NCI-H187 (cell line): ENCODE measurements at places on chromosomes 5 and 9.

DNA sequence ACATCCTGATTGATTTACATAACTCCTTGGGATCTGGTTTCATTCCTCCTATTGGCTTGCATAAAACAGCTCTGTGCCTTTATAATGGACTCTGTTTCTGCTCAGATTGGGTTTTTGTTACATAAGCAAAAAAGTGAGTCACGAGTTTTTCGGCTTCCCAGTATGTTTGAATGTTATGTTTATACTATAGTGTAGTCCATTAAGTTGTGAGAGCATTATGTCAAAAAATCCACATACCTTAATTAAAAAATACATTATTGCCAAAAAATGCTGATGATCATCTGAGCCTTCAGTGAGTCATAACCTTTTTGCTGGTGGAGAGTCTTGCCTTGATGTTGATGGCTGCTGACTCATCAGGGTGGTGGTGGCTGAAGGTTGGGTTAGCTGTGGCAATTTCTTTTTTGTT is 144.6 kb downstream of the CCDC171 start:
- no peak for DNase-seq

DNA sequence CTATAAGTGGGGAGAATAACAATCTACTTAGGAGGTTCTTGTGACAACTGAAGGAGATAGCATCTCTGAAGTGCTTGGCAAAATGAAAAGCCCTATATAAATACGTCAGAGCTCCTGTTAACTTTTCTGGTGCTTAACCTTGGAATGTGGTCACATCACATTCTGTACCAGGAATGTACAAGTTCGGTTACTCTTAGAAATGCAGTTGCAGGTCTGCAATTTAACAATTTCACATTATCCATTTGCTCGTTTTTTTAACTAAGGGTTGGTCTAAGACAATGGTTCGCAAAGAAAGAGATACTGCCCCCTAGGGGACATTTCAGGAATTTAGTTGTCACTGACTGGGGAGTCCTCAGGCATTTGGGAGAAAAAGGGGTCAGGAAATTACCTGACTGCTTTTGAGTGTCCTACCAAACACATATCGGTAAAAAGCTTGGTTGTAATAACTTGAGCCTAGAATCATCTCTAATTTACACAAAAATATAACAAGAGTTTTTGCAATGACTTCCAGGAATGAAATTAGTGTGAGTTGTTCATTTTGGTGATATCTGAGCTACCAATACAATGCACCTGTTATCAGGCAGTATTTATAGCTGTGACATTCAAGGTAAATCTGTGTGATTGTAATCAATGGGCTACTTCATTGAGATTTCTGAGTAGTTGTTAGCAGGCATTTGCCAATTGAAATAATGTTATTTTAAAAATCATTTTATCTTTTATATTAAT is 5.4 kb upstream of the HBEGF start:
- DNase-seq: peak; percentile 24

- no peak for DNase-seq
Measured at GRCh38 chr5:174877987-174878386, 153.6 kb downstream of the MSX2 start.

DNA sequence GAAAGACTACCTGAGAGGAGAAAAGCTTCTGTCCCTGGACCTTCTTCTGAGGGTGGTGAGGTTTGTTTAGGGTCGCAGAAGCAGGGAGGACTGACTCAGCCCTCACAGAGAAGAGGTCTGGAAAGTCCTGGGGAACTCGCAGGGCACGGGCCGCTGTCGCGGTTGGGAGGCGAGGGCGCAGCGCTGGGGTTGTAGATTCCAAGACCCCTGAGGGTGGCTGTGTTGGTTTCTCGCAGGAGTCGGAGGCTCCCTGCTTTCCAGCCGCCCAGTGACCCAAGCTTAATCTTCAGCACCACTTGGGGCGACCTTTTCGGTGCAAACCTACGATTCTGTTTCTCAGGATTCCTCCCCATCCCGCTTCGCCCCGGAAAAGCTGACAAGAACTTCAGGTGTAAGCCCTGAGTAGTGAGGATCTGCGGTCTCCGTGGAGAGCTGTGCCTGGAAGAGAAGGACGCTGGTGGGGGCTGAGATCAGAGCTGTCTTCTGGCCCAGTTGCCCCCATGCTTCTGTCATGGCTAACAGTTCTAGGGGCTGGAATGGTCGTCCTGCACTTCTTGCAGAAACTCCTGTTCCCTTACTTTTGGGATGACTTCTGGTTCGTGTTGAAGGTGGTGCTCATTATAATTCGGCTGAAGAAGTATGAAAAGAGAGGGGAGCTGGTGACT is 482 bp downstream of the SLC27A6 start:
- DNase-seq: no peak

- DNase-seq: no peak
Measured at GRCh38 chr5:3657364-3658022, 61.9 kb downstream of the IRX1 start.

DNA sequence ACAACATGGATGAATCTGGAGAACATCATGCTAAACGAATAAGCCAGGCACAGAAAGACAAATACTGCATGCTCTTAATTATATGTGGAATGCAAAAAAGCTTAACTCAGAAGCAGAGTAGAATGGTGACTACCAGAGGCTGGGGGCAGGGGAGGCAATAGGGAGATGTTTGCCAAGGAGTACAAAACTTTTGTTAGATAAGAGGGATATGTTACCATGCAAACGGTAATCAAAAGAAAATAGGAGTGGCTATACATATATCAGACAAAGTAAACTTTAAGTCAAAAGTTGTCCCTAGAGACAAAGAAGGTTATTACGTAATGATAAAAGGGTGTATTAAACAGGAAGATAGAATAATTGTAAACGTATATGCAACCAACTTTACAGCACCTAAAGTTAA is 17.8 kb upstream of the BTNL3 start:
- DNase-seq: no peak

DNA sequence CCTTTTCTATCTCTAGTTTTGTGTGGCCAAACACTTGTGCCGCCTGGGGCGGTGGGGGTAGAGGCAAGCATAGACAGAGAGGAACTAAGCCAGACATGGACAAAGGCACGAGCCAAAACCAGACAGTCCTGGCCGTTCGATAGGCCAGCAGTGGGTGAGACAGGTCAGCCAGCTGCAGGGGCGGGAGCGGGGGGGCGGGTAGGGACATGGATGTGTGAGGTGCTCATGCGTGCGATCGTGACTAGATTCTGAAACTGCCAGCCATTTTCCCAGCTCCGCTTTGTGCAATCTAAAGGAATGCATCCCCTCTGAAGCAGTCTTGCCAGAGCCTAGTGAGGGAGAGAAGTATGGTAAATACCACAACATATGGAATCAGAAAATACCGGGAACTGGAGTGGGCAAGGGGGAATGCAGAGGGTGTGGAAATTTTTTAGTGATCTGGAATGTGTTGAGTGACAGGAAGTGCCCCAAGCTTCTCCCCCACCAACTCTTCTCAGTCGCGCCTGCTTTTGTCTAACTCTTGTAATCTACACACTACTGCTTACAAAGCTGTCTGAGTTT is 111.9 kb downstream of the NR6A1 start:
- no peak for DNase-seq

DNA sequence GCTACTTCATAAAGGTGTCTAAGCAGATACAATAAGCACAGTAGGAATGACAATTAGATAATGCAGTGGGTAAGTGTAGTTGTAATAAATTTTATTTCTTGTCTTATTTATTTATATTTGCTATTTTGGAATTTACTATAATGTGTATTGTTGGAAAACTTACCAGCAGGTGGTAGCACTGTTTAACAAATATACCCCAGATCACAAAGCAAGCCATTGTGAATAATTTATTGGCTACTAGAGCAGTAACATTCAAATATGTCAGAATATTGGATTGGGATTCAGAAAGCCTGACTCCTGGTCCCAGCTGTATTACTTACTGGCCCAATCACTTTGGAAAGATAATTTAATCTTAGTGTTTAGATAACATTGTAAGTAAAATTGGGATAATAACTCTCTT is 78.0 kb downstream of the ISOC1 start:
- DNase-seq: no peak

DNA sequence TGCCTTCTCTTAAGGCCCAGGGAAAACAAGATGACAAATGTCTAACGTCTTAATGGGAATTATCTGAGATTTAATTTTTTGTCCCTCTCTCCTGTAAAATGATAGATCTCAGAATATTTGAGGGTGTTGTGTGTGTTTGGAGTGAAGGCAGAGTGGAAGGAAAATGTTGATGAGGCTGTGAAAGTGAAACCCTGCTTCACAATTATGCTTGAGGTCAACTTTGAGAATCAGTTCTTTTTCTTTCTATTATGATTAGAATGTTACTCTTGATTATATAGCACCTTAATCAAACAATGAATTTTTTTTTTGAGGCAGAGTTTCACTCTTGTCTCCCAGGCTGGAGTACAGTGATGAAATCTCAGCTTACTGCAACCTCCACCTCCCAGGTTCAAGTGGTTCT is 5.5 kb upstream of the LOX start:
- DNase-seq: no peak

GRCh38 chr9:81684635-81685034 is 4.7 kb downstream of the TLE1 start:
- no peak for DNase-seq

DNA sequence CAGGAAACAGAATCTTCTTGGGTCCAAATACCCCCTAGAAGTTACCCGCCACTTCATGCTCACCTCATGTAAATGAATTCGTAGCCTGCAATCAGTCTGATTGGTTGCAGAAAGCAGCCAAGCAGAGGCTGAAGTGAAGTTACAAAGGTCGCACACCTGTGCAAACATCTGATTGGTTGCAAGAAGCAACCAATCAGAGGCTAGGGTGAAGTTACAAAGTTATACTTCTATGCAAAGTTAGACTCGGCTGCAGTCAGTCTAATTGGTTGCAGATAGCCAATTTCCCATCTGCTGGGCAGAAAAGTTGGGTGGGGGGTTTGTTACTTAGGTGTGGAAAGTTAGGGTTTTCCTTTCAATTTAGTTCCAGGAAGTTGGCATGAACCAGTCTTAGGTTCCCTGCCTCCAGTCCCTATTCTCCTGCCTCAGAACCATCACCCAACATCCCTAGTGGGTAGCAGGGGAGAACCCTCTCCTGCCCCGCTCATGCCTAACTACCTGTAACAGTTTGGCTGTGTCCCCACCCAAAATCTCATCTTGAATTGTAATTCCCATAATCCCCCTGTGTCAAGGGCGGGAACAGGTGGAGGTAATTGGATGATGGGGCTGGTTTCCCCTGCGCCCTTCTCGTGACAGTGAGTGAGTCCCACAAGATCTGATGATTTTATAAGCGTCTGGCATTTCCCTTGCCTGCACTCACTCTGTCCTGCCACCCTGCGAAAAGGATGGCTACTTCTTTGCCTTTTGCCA is 1.2 kb upstream of the RUSC2 start:
- no peak for DNase-seq

DNA sequence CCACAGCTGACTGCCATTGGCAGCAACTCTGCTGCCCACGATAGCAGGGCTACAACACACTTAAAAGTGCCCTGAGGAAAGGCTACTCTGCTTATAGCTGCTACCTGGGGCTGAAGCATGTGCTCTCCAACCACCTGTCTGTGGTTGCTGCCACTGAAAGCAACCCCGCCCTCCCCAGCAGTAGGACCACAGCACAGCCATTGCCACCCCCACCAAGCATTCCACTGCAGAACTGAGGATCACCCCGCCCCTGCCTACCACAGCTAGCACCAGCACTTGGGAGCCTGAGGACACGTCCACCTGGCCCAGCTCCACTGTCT is 85.8 kb downstream of the LPAR1 start:
- DNase-seq: no peak

DNA sequence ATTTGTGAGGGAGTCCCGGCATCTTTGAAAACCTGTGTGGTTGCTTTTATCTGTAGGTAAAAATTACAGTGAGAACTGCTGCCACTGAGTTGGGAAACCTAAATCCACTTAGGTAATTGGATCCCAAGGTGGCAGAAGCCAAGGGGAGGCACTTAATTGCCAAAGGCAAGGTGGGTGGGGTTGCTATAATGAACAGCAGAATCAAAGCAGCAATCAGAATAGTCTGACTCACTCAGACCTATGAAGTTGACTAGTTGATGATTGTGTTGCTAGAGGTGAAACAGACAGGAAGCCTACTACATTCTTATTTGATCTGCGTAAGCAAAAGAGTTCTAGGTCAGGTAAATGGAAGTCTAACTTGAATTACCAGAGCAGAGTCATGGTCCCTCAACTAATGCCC is 17.3 kb upstream of the BICD2 start:
- no peak for DNase-seq

DNA sequence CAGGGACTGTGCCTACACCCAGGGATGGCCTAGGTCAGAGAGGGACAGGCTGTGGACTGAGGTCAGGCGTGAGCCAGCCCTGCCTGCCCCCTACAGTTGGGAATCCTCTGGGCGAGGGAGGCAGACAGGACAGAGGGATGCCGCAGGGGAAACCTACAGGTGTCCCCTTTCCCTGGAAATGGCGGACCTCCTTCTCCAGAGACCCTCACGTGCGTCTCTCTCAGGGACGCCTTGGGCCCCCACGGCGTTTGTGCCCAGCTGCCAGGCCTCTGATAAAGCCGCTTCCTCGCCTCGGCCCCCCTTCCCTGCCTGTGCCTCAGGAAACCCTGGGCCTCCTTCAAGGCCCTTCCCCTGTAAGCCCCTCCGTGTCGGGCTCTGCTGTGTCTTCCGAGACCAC is 129.3 kb downstream of the RXRA start:
- DNase-seq: no peak

DNA sequence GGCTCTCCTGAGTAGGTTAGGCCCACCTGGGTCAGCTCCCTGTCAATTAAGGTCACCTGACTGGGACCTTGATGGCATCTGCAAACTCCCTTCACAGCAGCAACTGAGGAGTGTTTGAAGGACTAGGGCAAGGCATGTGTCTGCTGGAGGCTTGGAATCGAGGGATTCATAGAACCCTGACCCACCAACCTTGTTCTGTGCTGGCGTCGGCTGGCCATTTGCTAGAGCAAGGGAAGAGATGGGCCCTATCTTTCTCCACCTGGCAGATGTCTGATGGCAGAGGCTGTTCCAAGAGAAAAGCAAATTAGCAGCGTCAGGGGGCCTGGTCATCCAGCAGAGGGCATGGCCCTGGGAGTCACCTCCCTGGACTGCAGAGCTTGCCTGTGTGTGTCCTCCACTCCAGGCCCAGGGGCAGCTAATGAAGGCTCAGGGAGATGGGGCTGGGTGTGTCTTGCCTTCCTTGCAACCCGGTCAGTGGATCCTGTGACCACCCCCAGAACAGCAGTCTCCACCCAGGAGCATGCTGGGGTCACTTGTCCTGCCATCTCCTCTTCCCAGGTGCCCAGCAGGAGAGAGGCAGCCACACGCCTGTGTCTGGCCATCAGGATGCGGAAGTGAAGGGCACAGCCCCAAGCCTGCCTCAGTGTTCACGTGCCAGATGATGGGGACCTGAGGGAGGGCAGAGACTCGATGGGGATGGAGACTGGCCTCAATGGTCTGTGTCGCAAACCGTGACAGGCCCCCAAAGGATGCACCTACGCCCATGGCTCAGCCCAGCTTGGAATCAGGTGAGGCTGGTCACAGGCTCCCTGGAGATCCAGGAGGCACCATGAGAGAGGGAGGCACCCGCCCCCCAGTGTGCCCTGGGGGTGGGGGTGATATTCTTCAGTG is 53.9 kb downstream of the BARX1 start:
- no peak for DNase-seq

- DNase-seq: no peak
Measured at GRCh38 chr5:14614490-14614889, 32.9 kb downstream of the OTULINL start.

DNA sequence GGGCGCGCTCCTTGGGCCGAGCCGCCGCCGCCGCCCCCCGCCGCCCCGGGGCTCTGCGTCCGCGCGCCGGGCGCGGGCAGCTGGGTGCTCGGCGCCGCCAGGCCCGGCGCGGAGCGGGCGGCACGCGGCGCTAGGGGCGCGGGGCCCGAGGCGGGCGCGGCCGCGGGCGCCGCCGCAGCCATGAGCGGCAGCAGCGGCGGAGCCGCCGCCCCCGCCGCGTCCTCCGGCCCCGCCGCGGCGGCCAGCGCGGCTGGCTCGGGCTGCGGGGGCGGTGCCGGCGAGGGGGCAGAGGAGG is 351 bp downstream of the TRIO start:
- DNase-seq: no peak
